ENCODE measurements at places on chromosomes 3 and 15.
A peak's percentile ranks its signal among the peaks of the same experiment; 100 is the strongest.

DNA sequence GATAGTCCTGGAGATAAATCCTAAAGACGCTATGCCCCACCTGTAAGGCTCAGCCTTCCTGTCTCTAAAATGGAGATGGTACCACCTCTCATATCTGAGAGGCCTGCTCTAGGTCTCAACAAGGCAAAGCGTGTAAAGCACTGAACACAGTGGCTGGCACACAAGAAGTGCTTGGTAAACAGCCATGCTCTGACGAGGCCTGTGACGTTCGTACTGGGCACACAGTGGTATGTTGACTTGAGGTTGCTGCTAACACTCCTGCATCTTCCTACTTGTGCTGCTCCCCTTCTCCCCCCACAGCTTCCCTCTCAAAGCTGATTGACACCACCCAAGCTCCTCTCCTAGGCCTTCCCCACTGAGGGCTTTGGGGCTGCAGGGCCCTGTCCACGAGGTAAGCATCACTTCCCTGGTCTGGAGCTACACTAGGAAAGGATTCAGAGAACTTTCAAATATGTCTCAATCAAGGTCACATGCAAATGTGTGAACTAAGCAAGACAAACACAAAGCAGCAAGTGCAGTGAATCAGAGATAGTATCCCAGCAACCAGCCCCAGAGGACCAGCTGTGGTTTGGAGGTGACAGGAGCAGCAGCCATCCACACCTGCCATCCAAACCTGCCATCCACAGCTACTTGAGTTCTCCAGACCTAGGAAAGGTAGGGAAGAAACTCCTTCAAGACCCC, 177.5 kb downstream of the STT3B start:
- DNase-seq: no peak

DNA sequence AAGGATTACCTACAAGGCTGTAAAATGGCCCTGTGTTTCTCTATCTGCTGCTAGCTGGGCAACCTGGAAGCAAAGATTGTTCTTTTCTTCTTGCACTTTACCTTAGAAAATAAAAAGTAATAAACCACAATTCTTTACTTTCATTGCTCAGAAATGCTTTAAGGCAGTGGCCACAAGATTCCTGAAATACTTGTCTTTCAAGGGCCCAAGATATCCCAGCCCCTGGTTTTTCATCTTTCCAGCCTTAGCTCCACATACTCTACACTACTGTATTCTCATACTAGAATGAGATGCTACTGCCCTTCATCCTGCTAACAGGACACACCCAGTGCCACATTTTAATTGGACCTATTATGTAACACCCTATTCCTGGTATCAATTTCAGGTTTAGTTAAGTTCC, 78.9 kb downstream of the GTF2E1 start:
- no peak for DNase-seq

DNA sequence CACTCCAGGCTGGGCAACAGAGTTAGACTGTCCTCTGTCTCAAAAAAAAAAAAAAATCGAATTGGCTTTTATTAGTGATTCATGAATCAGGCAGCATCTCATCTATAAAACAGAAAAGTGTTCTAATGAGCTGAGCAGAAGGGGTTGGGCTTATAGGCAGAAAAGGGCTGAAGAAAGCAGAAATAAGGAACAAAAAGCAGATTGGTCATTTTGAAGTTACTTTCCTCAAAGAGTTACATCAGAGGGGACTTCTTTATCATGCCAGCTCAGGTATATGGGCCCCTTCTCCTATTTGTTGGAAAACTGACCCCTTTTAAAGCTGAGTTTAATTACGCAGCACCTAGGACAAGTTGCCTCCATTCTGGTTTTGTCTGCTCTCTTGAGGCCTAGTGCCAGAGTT, 722 bp upstream of the POGLUT1 start:
- DNase-seq: no peak

DNA sequence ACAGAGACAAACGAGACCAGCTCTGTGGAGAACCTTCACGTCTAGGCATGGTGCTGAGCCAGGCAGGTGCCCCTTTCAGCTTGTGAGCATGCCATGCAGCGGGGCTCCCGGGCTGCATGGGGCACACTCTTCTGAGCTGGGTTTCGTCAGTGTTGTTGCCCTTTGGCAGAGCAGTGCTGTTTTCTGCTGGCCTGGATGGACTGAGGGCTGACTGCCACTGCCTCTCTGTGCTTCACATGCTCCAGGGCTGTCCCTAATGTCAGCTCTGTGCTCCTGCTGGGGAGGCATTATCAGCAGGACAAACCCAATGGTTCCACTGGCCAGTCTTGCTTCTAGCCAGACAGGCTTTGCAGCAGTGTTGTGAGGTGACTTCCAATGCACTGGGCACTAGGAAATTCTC, 9.5 kb downstream of the GASK1A start:
- no peak for DNase-seq

GRCh38 chr3:71436337-71436736, 147.2 kb downstream of the FOXP1 start:
- peak; percentile 98 for DNase-seq

DNA sequence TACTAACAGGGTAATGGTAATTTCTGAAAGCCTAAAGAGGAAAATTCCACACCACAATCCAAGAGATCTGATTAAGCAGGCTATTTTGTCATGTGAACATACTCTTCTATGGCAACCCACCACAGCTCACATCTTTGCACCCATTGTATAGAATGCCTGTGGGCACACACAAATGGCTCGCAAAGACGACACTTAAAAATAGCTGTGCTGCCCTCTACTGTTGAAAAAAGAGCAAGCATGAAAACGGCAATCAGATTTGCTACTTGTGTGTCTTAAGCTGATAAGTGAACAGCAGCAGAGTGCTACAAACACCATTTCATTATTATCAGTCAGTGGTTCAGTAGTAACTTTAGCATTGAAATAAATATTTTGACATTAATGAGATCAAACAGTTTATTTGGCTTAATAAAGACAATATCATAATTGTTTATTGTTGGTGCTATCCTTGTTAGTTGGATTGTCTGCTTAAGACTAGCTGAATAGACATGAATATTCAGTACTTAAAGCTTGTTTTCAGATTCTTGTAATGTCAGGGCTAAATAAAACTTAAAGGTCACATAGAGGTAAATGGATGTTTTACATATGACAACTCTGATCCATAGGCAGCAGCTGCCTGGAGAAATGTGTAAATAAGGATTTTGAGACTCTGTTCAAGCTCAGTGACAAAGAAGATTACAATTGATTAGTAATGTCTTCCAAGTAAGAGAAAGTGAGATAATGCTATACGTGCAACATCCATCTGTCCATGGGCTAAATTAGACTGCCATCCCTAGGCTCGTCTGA, 199.1 kb downstream of the LRRN1 start:
- DNase-seq: no peak

DNA sequence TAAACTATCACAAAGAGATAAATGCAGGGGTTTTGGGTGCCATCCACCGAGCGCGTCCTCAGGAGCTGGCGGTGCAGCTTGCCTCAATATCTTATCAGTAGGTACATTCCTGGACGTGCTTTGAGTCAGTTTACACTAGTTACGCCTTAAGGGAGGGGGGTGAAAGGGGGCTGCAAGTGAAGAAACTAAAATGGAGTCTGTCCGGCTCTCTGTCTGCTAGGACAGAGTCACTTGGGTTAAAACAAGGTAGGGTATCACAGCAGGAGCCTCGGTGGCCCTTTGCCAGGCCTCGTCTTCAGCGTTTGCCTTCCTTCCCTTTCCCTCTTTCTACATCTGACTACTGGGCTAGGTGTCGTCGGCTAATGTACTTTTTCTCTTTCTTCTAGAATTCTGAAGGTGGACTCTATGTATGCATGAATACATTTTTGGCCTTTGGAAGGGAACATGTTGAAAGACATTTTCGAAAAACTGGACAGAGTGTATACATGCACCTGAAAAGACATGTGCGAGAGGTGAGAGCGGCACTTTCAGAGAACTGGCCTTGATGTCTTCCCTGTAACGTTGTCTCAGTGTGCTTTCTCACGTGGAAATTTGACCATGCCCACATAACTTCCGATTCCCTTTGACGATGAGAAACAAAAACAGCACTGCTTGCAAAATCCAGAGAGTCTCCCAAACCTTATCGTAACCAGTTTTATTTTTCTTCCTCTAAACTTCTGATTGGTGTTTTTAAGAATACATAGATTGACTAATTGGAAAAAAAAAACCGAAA, 28.8 kb downstream of the USP13 start:
- DNase-seq: no peak

DNA sequence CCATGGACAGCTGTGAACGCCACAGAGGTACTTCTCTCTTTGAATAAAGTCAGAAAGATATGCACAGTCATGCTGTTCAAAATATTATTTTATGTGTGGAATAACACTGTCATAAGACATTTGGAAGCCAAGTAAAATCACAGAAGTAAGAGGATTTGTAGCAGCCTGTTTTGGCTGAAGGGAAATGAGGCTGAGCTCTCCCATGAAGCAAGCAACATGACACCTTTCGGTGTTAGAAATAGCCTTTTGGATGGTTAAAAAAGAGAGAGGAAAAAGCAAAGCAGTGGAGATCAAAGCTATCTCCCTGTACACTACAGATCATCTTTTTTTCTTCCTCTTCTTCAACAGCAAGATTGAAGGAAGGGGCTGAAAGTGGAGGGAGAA, 755.3 kb downstream of the ROBO1 start:
- no peak for DNase-seq

- DNase-seq: no peak
Measured at GRCh38 chr3:186538779-186539178, 5.4 kb downstream of the CRYGS start.

- no peak for DNase-seq
Measured at GRCh38 chr15:40471808-40472150, 995 bp downstream of the CHST14 start.

DNA sequence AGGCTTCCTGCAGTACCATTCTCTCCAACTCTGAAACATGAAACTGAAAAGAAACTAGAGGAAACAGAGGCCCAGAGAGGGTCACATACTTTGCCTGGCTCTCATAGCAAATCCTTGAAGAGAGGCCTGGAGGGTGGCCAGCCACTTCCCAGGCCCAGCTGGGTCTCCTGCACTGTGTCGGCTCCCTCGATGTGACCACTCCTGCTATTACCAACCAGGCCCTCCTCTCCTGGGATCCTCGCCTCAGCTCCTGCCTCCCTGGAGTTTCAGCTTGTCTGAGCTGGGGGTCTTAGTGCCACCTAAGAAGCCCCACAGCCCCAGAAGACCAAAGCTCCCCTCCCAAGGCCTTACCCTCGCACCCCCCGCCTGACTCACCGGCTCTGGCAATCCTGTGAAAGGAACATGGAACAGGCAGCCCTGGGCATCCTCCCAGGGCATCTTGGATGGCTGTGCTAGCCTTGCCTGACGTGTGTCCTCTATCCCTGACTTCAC, 4.6 kb downstream of the LOXL1 start:
- no peak for DNase-seq

DNA sequence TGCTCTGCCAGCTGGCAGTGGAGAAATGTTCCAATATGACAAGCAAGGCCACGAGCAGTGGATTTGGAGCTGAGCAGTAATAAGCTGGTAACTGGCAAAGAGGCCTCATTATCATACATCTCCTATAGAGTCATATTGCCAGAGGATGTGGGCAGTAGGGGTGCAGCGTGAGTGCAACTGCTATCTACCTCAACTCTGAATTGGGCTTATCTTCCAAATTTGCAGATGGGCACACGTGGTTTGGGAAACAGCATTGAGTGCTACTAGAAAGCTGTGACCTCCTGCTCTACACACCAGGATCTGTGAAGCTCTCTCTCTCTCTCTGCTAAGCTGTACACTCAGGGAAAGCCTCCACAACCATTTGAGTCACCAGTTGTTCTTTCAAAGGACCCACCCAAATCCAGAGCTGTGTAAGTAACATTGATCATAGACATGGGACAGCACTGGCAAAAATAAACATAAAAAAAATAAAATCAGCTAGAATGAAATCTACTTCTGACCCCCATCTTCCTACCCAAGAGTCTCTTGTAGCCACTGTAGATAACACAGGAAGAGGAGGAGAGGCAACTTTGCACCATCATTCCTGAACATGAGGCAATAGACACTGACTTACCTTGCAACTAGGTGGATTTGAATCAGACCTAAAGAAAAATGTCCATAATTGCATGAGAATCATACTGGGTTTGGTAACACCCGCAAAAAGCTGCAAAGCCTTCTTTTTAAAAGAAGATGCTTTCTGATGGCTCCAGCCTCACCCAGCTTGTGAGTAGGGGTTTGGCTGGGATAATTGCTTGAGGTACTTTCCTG, 82.9 kb upstream of the THBS1 start:
- DNase-seq: no peak

GRCh38 chr3:153287017-153287416, 125.0 kb downstream of the RAP2B start:
- no peak for DNase-seq

GRCh38 chr3:52512727-52513126, 17.6 kb downstream of the STAB1 start:
- DNase-seq: no peak

DNA sequence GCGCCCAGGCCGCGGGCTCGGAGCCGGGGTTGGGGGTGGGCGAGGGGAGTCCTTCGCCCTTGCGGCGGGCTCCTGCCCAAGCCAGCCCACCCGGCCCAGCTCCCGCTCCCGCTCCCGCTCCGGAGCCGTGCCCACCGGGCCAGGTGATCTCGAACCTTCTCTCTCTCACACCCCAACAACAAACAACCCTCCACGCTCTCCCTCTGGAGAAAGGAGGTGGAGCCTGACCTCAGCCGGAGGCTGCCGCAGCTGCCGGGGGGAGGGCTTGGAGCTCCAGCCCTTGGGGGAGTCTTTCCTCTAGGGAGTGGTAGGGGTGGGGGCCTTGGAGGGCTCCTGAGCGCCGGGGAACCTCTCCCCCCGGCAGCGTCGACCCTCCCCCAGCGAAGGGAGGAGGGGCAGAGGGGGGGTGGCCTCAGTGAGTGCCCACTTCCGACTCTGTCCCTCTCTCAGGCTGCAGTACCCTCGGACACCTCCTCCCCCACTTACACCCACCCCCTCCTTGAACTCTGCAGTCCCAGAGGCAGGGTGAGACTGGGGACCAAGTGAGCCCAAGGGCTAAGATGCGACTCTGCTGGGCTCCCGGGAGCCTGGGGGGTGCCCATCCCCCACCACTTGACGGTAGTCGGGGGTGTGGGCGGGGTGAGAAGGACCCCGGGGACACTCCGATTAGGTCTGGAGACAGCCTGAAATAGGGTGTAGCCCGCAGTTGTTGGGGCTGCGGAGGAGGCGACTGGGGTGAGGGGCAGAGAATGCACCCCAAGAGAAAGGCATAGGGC, 4.4 kb upstream of the BAHD1 start:
- DNase-seq: no peak

DNA sequence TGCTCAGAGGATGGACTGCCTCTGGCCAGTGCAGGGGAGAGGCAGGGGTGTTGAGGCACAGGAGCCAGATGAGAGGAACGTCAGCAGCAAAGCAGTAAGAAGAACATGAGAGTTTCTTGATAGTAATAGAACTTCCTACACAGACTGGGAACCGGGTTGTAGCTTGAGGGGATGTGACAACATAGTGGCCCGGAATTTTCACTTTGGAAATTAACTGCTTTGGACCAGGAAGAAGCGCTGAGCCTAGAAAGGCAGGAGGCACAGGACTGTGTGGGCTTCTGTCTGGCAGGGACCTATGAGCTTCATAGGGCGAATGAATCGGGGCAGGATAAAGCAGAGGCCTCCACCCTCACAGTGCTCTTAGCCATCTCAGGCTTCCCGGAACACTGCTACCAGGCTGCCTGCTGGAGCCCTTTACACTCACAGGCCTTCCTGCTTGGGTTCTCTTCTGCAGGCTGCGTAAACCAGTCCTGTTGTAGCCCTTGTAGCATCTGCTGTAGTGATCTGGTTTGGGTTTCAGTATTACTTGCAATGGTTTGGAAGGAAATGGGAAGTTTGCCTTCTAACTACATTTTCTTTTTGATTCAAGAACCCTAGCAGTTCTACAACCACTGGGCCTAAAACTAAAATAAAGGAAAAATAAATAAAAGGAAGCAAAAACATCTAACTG, 3.3 kb upstream of the ADPGK start:
- no peak for DNase-seq

GRCh38 chr3:11367143-11367693, 95.0 kb downstream of the ATG7 start:
- DNase-seq: no peak

- DNase-seq: no peak
Measured at GRCh38 chr15:74320352-74321247, 46.8 kb downstream of the CYP11A1 start.

Data from BJ (cell line).